Caco-2 (cell line): ENCODE measurements at places on chromosomes 1 and 21. TPM values are rescaled to one million over a fixed set of nuclear protein-coding genes. Genes with fewer than 3 reads are reported as not detected.
A peak's percentile ranks its signal among the peaks of the same experiment; 100 is the strongest.

DNA sequence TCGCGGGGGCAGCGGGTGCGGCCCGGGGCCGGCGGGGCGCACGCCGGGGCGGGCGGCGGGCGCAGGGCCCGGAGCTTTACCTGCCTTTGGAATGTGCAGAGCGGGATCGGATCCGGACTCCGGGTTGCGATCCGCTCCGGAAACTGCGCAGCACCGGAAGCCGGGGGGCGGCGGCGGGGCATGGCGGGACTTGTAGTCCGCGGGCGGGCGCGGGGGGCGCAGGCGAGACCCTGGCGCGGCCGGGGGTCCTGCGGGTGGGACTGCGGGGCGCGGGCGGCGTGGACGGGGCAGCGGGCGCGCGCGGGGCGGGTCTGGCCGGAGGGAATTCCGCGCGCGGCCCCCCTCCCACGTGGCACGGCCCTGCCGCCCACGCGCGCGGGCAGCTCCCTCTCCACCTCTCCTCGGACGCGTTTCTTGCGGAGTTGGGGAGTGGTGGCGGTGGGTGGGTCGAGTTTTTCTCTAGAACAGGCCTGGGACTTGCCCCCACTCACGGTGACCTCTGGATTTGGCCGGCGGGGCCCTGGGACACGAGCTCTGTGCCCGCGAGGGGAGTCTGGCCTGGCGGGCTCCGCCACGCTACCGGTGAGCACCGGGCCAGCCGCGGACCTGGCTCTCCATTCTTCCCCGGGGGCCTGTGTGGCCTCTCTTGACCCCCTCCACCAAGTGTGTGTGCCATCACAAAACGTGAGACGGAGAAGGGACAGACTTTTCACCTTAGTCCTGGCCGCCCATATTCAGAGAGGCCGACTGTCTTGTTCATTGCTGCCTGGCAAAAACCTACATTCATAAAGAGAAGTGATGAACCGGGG lies at the start of gene PRDM15:
Gene PRDM15 (minus strand): TSS at position 155 of the 809 bp plus-strand sequence. CDS start 18,981 bp downstream, outside the sequence.
- DNase-seq = peak; percentile 86
- peak within 1 kb of the TSS; percentile 84 for H3K4me3 ChIP-seq
- peaks cover 1% of the 10 kb centered on the region; the same call in 1 of the 2 replicates for H3K36me3 ChIP-seq
- H3K4me1 ChIP-seq = peaks cover 9% of the 10 kb centered on the region; the same call in 1 of the 2 replicates
- no peaks in the 10 kb centered on the region for H3K27me3 ChIP-seq
- H3K27ac ChIP-seq = peak within 1 kb of the TSS; percentile 88

DNA sequence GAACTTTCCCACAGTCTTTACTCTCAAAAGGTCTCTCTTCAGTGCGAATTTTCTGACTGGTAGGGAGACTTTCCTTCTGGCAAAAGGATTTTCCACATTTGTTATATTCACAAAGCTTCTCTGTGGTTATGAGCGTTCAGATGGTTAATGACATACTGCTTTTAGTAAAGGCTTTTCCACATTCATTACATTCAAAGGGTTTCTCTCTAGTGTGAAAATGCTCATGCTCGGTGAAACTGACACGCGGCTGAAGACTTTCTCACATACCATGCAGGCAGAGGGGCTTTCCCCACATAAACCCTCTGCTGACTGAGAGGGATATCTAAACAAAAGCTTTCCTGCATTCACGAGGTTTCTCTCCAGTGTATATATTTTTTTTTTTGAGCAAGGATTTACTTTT lies 9.9 kb upstream of the KLF18 start:
- H3K27ac ChIP-seq = no peak overlapping the region
- H3K4me3 ChIP-seq = no peak overlapping the region
- H3K4me1 ChIP-seq = no peaks in the 10 kb centered on the region; the same call in 1 of the 2 replicates
- no peaks in the 10 kb centered on the region for H3K36me3 ChIP-seq

DNA sequence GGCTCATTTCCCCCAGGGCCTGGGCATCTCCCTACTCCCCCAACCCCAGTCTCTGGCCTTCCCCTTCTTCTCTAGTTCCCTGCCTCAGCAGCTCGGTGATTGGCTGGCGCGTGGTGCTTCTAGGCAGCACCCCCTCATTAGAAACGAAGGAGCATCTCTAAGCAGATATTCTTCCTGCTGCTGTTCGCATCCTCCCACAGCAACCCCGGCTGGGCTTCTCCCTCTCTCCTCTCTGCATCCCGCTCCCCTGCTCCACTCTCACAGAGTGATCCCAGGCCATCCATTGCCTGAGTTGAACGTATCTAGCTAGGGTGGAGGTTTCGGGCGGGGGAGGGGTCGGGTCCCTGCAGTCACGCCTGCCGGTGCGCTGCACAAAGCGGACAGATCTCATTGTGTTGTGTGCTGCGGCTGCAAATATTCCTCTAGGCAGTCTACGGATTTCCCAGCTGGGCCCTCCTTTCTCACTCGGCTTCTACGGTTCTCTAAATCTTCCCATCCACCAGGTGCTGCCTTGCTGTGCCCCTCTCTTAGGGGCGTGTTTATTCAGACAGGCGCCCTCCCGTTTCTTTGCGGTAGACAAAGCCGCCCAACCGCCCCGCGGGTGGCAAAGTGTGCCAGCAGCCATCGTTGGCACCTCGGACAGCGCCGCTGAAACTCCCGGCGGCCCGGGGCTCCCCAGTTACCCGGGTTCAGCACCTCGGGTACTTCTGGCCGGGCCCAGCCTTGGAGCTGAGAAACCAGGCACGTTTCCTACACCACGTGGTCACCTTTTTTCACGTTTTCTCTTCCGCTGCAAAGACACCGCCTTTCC lies 2.2 kb downstream of the CACNA1E start:
- no peak for DNase-seq
- no peak overlapping the region for H3K4me3 ChIP-seq
- H3K4me1 ChIP-seq = no peaks in the 10 kb centered on the region

DNA sequence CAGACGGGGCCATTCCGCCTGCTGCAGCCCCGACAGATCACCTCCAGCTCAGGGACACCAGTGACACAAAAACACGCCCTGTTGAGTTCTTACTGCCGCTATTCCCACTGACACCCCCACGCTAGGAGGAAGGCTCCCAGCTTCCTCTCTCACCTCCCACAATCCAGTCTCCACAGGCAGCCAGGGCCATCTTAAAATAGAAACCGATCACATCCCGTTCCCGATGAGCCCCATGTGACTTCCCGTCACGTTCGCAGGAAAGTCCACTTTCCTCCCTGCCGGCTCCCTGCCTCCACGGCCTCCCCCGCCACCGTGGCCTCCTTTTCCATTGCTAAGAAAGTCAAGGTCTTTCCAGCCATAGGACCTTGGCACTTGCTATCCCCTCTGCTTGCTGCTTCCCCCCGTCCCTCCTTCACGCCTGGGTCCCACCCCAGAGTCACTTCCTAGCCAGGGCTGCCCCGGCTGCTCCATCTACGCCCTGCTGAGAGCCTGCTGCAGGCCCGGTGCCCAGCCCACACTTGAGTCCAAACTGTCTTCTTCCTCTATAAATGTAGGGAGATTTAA lies 24.0 kb upstream of the DDOST start:
- H3K27me3 ChIP-seq = no peaks in the 10 kb centered on the region
- H3K36me3 ChIP-seq = no peaks in the 10 kb centered on the region
- DNase-seq = no peak
- H3K4me3 ChIP-seq = no peak overlapping the region
- no peaks in the 10 kb centered on the region for H3K4me1 ChIP-seq
- H3K27ac ChIP-seq = no peak overlapping the region

- no peaks in the 10 kb centered on the region for H3K36me3 ChIP-seq
- H3K4me1 ChIP-seq = peaks cover 3% of the 10 kb centered on the region; the same call in 1 of the 2 replicates
- no peak overlapping the region for H3K4me3 ChIP-seq
- DNase-seq = no peak
- H3K27ac ChIP-seq = peak overlapping the region; percentile 63
Measured at GRCh38 chr1:192538407-192539296, 36.9 kb upstream of the RGS1 start.

DNA sequence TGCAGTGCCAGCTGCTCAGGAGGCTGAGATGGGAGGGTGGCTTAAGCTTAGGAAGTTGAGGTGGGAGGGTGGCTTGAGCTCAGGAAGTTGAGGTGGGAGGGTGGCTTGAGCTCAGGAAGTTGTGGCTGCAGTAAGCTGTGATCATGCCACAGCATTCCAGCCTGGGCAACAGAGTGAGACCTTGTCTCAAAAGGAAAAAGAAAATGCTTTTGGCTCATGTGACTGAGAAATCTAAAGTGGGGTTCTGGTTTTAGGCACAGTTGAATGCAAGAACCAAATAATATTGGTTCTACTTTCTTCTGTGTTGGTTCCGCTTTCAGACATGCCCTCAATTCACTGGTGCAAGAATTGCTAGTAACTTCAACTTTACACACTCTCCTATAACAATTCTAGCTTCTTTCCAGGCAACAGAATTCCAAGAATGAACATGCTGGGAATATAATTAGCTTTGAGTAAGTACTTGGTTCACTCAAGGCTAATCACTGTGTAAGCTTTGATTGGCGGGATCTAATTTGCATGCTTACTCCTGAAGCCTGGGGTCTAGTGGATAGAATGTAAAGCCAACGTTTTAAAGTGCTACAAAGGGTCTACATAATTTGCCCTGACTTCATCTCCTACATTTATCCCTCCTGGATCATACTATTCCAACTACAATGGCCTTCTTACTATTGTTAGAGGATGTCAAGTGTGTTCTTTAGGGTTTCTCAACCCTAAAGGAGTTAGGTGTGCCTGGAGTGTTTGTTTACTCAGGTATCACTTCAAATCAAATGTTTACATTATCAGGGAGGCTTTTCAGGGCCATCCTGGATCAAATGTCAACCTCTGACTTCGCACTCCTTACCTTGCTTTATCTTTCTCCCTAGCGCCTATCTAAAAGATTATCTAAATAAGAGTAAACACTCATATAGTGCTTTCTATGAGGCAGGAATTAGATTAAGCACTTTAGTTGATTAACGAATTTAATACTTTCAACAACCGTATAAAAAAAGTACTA lies 115.1 kb downstream of the SLC16A1 start:
- H3K27me3 ChIP-seq = no peaks in the 10 kb centered on the region
- H3K4me3 ChIP-seq = no peak overlapping the region
- peaks cover 16% of the 10 kb centered on the region for H3K4me1 ChIP-seq
- DNase-seq = no peak

GRCh38 chr1:154755858-154756730 lies 114.0 kb downstream of the KCNN3 start:
- H3K27me3 ChIP-seq = no peaks in the 10 kb centered on the region
- H3K36me3 ChIP-seq = no peaks in the 10 kb centered on the region
- H3K27ac ChIP-seq = no peak overlapping the region
- H3K4me3 ChIP-seq = no peak overlapping the region
- no peak for DNase-seq
- no peaks in the 10 kb centered on the region; the same call in 1 of the 2 replicates for H3K4me1 ChIP-seq

DNA sequence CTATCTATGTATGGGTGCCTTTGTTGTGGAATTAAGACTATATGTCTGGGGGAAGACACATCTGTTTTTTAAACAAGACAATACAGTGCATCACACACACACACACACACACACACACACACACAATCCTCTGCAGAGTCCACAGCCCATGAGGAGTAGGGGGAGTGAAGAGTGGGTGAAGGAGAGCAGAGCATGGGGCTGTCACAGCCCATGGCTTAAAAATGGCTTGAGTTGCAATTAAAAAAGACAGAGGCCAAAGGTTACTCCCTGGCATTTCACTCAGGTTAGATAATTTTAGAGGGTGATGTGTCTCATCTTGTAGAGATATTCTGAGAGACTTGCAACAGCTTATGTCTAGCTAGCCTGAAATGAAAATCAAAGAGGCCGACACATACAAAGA lies 176.5 kb upstream of the PLXNA2 start:
- H3K4me1 ChIP-seq = no peaks in the 10 kb centered on the region
- H3K36me3 ChIP-seq = no peaks in the 10 kb centered on the region
- no peak for DNase-seq
- H3K4me3 ChIP-seq = no peak overlapping the region
- H3K27me3 ChIP-seq = peaks cover 1% of the 10 kb centered on the region; the same call in 1 of the 2 replicates

- DNase-seq = no peak
- H3K36me3 ChIP-seq = no peaks in the 10 kb centered on the region
- H3K27me3 ChIP-seq = no peaks in the 10 kb centered on the region
- no peaks in the 10 kb centered on the region for H3K4me1 ChIP-seq
Measured at GRCh38 chr21:27192281-27192949, 225.5 kb upstream of the ADAMTS5 start.

DNA sequence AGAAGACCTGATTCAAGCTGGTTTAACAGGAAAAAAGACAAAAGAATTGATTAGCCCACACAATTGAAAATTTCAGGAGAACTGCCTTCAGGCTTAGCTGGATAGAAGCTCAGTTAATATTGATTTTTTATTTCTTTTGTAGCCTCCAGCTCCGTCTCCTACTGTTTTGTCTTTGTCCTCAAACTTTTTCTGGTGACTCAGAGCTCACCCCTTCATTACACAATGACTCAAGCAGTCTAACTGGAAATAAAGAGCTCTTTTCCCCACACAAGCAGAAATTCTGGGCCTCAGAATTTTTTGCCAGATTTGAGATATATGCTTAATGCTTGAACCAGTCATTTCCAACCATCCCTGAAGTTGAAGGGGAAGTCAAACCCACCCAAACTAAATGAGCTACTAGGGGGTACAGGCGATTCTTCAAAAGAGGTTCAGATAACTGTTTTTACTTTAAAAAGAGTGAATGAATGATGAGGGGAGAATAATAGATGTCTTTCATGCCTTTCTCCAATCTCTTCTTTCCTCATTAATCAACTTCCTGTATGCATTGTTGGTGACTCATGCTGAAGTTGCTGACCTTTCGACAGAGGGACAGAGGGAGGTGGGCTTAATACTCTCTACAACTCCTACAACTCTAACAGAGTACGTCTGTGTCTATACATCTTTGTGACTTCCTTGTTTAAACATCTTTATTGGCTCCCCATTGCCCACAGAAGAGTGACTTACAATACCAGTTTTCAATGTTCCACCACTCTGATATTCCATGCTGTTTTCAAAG lies 6.2 kb upstream of the ACP6 start:
- H3K27me3 ChIP-seq = no peaks in the 10 kb centered on the region
- no peaks in the 10 kb centered on the region for H3K4me1 ChIP-seq
- H3K36me3 ChIP-seq = no peaks in the 10 kb centered on the region

- DNase-seq = no peak
- H3K4me3 ChIP-seq = no peak overlapping the region
- H3K27me3 ChIP-seq = no peaks in the 10 kb centered on the region
- H3K36me3 ChIP-seq = no peaks in the 10 kb centered on the region
- H3K4me1 ChIP-seq = no peaks in the 10 kb centered on the region
- no peak overlapping the region for H3K27ac ChIP-seq
Measured at GRCh38 chr1:30816211-30817076, 58.9 kb upstream of the LAPTM5 start.

DNA sequence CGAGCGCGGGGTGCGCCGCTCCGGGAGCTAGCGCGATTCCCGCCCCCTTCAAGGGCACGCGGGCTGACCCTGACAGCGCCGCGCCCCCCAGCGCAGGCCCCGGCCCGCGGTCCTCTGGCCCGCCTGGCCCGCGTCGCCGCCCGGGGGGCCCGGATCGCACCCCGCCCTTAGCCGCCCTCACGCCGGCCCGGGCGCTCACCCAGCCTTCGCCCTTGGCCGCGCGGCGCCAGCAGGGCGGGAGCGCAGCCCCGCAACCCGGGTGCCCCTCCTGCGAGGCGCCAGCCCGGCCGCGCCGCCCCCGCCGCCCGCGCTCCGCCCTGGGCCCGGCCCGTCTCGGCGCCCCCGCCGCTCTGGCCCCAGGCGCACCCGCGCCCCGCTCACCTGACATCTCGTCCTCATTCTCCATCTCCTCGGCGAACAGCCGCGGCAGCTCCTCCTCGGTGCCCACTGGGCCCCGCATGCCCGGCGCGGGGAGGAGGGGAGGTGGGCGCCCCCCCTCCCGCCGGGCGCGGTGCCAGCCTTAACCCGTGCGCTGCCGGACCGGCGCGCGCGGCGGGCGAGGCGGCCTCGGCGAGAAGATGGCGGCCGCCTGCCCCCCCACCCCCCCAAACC lies 451 bp downstream of the CHD5 start:
- no peaks in the 10 kb centered on the region for H3K36me3 ChIP-seq
- no peaks in the 10 kb centered on the region for H3K27me3 ChIP-seq
- peak overlapping the region; percentile 28 for H3K4me3 ChIP-seq
- DNase-seq = no peak
- H3K4me1 ChIP-seq = 0 out of 2 replicates have a peak, but pooled peaks cover 4% of the 10 kb centered on the region

Gene UMODL1
- 0.20 and 0.21 TPM in 2 replicates for total RNA-seq

Gene RGS13
- not detected in 2 replicates for total RNA-seq

Gene ITLN2
- 0.93 and 1.3 TPM in 2 replicates for total RNA-seq

Gene FCGR2B
- total RNA-seq = not detected in 2 replicates
